ENCODE measurements at places on chromosomes 4 and X.

DNA sequence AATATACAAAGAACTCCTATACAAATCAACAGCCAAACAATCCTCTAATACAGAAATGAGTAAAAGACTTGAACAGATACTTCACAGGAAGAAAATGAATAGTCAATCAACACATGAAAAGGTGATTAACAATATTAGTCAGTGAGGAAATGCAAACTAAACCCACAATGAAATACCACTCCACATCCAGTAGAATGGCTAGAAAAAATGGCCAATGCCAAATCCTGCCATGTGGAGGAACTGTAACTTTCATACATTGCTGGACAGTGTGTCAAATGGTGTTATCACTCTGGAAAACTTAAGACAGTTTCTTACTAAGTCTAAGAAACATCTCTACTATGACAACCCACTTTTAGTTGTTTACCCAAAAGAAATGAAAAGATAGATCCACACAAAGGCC, 59.5 kb downstream of the NSG1 start:
- DNase-seq = no peak

GRCh38 chr4:149896432-149896831, 80.8 kb upstream of the IQCM start:
- DNase-seq = no peak

DNA sequence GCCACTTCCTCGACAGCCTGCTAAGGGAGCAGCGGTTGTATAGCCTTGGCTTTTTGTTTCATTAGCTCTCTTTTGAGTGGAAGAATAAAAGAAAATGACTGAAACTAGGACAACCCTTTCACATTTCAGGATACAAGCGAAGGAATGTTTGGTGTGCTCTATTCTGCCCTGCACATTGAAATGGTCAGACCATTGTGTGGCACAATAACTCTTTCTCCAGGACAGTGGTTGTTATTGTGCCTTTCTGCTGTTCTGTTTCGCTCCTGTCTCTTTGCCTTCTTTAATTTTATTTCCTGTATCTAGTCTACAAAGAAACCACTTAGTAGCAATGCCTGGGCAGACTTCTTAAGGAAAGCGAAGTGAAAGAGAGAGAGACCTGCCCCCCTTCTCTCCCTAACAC, 473.7 kb downstream of the GBA3 start:
- DNase-seq = no peak

GRCh38 chr4:26252349-26253025, 68.3 kb upstream of the RBPJ start:
- no peak for DNase-seq

DNA sequence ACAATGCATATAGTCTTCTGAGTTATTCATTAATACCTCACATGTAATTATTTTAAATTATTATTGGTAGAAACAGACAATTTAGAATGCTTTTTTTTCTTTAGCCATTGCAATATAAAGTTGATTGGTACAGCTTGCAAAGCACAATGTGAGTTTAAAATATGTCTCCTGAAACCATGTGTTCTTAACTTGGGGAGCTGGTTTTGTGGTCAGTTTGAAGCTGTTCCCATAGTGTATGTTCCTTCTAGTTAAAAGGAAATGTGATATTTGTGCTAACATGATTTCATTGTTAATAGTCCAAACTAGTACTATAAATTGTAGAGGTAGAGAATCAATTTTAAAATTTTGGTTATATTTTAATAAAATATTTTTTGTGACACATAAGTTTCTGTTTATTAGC, 247.2 kb downstream of the BMPR1B start:
- no peak for DNase-seq

DNA sequence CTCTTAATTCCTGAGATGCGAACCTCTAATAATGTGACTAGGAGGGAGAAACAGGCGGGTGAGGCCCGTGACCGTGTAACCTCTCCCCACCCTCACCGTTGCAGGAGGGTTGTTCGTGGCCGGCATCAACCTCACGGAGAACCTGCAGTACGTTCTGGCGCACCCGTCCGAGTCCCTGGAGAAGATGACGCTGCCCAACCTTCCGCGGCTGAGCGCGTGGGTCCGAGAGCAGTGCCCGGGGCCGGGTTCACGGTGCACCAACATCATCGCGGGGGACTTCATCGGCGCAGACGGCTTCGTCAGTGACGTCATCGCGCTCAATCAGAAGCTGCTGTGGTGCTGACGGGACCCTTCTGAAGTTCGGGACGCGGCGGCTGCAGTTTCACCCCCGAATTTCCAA, 17.8 kb downstream of the PLCXD1 start:
- DNase-seq = no peak

GRCh38 chrX:134484039-134484438, 24.1 kb downstream of the HPRT1 start:
- no peak for DNase-seq

- DNase-seq = no peak
These were observed at the start of gene LRRC66 for GRCh38 chr4:52019936-52020657. LRRC66 (minus strand) TSS chr4:52020363; CDS start chr4:52017613, 2,750 bp downstream.

- no peak for DNase-seq
These were observed 213.2 kb upstream of the RPS6KA3 start for GRCh38 chrX:20479896-20480295.

GRCh38 chr4:82968972-82969371, 41.7 kb downstream of the LIN54 start:
- no peak for DNase-seq

DNA sequence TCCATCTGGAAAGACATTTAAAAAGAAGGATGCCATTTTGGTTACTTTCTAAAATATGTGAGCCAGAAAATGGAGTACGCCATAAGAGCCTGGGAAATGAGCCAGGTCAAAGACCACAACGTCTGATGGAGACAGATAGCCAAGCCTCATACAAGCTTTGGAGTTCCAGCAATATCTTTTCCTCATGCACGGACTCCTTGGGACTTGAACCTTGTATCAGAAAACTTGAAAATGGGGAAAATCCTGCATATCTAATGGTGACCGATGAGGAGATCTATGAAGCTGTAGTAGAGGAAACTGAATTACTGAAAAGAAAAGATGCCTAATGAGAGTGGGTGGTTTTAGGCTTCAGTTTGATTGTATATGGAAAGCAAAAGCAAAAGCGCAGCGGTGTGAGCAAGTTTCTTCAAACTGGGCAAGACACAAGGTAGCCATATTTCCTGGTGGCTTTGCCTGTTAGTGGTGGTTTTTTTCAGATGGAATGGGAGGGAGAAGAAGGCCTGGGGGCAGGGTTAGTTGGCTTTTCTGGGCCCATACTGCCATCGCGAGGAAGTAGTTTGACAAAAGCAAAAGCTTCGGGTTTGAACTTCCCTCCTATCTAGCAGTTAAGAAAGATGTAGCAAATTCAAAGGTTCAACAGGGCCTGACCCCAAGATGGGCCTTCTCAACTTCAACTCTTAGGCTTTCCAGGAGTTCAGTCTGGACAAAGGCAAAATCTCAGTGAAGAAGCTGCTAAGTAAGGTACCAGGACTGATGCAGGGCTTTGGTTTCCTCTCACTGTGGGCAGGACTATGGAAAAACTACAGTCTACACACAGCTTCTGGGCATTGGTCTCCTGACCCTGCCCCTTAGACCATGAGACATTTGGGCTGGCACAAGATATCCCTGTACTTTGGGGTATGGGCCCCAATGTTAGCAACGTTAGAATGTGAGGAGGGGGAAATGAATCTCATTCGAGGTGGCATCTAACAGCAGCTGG, 210.0 kb upstream of the STK26 start:
- DNase-seq = peak; percentile 89

- DNase-seq = no peak
These were observed 105.0 kb upstream of the ANXA3 start for GRCh38 chr4:78446619-78447018.
